ENCODE measurements at places on chromosomes 4 and X. TPM values are rescaled to one million over a fixed set of nuclear protein-coding genes. Genes with fewer than 3 reads are reported as not detected.

Gene PLXNA3
- 11.2 TPM for total RNA-seq

Gene MAGEB2
- not detected for total RNA-seq

Gene SPP1
- 2,902 TPM for total RNA-seq

Gene CSN1S1
- total RNA-seq = 25.7 TPM

Gene FAM47C
- total RNA-seq = not detected

Gene KLHL5
- total RNA-seq = 59.7 TPM

Gene KDM6A
- 47.0 TPM for total RNA-seq

Gene RHOH
- total RNA-seq = 2.1 TPM

Gene CT45A7
- not detected for total RNA-seq

Gene WAS
- total RNA-seq = 7.9 TPM

Gene SSX4B
- not detected for total RNA-seq

Gene FGFRL1
- 113 TPM for total RNA-seq

Gene ZCCHC18
- 1.1 TPM for total RNA-seq

Gene PRRG1
- 16.3 TPM for total RNA-seq

Gene LDB2
- 19.0 TPM for total RNA-seq

Gene SERTM2
- total RNA-seq = not detected

Gene CHRDL1
- 225 TPM for total RNA-seq

Gene TLR6
- 4.7 TPM for total RNA-seq

Gene LRP2BP
- 2.1 TPM for total RNA-seq

Gene UGT2B15
- total RNA-seq = not detected

Gene DCAF8L2
- total RNA-seq = not detected

Gene GATA1
- 0.44 TPM for total RNA-seq

Gene MAGED2
- total RNA-seq = 50.7 TPM

Gene SAGE1
- not detected for total RNA-seq

Gene RGN
- 5.3 TPM for total RNA-seq

Gene FAM13A
- total RNA-seq = 158 TPM

Gene ITIH6
- not detected for total RNA-seq

Gene N4BP2
- 6.8 TPM for total RNA-seq

Gene HTT
- total RNA-seq = 71.9 TPM

Gene SLC16A2
- total RNA-seq = 5.3 TPM

Gene MAGEC3
- total RNA-seq = not detected

Gene CT55
- not detected for total RNA-seq

Gene KDR
- 14.5 TPM for total RNA-seq

Gene HTR2C
- total RNA-seq = not detected

Gene HPGDS
- 15.5 TPM for total RNA-seq

Gene SULT1B1
- 2.2 TPM for total RNA-seq

Gene LRIT3
- 0.17 TPM for total RNA-seq

Gene TMPRSS11A
- total RNA-seq = not detected

Gene SCRG1
- not detected for total RNA-seq

Gene ADH7
- total RNA-seq = not detected

Gene SSX2B
- not detected for total RNA-seq

Gene ARL9
- not detected for total RNA-seq

Gene SMPX
- not detected for total RNA-seq

Gene SNCA
- 13.9 TPM for total RNA-seq

Gene NHS
- total RNA-seq = 7.3 TPM

Gene ODAPH
- not detected for total RNA-seq

Gene ARHGAP24
- 61.6 TPM for total RNA-seq

Gene UGT2B11
- not detected for total RNA-seq

Gene ADAM29
- not detected for total RNA-seq

All from subcutaneous adipose tissue (tissue), 4 donors.